ENCODE measurements at places on chromosomes 6 and 20.

DNA sequence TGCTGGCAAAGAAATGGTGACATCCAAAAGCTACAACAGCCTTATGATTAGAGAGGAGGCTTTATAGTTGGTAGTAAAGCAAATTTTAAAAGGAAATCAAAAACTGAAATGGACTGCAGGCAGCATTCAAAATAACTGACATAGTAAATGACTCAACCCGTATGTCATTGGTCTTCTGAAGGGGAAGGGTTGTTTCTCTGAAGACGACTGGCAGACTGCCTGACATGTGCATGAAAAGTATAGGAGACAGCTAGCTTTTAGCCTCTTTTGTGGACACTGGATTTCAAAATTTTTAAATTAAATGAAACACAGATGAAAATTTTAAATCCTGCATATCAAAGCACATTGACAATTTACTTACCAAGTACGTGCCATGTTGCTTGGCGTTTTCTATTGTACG, 90.7 kb downstream of the TRMT6 start:
- DNase-seq, result no peak

DNA sequence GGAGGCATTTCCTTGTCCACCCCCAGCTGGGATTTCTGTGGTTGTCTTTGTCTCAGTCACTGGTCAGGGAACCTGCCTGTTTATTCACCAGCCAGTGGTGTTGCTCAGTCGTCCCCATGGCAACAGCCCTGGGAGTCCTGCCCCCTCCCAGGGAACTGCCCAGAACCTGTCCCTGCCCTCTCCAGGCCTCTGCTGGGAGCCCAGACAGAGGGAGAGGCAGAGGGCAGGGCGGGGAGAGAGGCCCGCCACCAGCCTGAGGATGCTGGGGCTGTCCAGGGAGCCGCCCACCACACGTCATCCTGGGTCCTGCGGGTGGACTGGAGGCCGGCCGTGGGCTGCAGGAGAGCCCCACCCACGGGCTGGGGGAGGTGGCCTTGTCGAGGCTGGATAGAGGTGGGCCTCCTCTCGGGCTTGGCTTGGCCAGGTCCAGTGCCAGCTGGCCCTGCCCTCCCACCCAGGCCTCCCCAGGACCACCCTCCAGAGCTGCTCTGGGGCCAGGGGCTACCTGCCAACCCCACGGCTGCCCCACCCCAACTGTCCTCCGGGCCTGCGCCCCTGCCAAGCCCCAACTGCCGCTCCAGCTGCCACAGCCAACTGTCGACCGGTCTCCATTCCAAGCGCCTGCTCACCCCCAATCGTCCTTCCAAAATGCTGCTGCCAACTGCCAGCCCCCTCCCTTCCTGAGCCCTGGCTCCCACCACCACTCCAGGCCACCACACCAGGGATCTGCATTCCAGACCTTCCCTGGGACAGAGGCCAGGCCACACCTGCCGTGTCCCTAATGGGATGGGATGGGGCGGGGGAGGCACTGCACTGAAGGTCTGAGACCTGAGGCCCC, 4.2 kb upstream of the ZBTB46 start:
- no peak for DNase-seq

GRCh38 chr6:127786109-127786508, 114.7 kb downstream of the THEMIS start:
- no peak for DNase-seq

DNA sequence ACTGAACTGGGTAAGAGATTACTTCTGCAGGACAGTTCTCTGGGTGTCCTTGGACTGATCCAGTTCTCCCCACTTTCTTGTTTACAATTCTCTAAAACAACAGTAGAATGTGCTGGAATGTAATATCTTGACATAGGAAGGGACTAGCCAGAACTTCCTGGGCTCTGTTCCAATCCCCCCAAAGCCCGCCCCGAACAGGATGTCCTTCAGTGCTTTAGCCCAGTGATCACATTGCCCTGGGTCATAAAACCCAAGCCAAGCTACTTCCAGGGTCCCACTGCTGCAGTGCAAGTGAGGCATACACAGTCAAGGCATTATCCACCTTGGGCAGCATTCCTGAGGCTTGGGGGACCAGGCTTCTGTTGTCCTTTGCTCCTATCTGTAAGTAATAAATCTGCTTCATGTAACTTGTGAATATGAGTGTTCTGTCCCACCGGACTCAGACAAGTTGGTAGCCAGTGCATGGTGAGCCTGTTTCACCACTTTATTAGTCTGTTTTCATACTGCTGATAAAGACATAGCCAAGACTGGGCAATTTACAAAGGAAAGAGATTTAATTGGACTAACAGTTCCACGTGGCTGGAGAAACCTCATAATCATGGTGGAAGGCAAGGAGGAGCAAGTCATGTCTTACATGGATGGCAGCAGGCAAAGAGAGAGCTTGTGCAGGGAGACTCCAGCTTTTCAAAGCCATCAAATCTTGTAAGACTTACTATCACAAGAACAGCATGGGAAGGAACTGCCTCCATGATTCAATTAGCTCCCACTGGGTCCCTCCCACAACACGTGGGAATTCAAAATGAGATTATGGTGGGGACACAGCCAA, 23.5 kb downstream of the FITM2 start:
- DNase-seq, result no peak

- DNase-seq, result no peak
These were observed 25.9 kb upstream of the AGPAT4 start for GRCh38 chr6:161299726-161300125.

- no peak for DNase-seq
These were observed 891.4 kb downstream of the TFAP2A start for GRCh38 chr6:9523462-9523861.

- DNase-seq, result no peak
These were observed 64.7 kb upstream of the RPS6KA2 start for GRCh38 chr6:166691746-166692145.

- DNase-seq, result no peak
These were observed 106.2 kb downstream of the TULP4 start for GRCh38 chr6:158418501-158418900.

DNA sequence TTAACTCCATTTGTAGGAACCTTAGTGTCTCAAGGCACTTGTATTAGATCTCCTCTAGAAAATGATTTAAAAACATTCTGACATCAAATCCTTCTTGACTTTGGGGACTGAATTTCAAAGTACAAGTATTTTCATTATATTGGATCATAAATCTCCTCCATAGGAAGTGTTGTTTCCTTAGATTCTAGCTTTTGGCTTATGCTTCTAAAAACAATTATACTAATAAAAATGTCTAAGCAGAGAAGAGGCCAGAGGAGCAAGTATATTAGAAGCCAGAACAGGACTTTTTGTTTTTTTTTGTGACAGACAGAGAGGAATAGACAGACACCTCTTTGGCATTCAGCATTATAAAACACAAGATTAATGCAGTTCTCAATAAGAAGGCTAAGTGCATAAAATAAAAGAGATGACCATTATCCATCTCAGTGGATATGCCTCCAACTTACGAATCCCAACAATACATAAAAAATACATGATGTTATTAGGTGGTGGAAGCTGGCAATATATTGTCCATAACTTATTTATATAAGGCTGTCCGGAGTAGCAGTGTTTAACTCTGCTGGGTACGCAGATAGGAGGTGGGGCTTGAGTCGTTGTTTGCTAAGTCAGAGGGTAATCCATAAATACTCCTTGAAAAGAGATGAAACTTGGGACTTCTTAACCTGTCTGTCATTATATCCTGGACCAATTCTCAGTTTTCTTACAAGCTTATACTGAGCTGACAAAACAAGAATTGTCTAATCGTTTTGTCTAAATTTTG, 31.9 kb upstream of the NOX3 start:
- no peak for DNase-seq

DNA sequence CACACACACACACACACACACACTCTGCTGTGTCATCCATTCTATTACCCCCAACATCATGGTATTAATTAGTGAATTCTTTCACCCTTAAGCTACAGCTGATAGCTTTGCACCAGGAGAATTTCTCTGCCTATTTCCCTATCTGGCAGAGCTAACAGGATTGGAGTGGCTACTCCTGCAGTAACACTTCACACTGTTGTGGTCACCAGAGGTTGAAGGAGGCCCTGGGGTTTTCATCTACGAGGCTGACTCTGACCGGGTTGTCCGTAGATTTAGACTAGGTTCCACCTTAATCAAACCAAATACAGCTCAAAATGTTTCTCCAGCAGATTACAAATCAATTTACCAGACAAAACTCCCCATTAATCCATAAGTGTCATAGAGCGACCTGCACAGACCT, 69.2 kb upstream of the RIPOR2 start:
- no peak for DNase-seq

DNA sequence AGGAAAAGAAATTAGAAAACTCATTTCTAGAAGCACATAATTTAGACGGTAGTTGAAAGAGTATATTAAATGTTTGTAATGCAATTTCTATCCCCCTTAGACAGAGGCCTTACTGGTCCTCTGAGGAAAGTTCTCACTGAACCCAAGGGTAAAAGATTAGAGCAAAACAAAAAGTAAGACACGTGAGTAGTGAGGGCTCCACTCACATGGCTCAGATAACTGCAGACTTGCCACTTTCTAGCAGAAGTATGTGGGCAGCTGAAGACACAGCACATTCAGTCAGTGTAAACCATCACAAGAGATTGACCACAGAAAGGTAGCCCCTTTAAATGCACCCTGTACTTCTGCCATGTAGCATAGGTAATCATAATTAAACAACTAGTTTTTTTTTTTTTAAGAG, 193.8 kb downstream of the BTBD9 start:
- DNase-seq, result no peak

DNA sequence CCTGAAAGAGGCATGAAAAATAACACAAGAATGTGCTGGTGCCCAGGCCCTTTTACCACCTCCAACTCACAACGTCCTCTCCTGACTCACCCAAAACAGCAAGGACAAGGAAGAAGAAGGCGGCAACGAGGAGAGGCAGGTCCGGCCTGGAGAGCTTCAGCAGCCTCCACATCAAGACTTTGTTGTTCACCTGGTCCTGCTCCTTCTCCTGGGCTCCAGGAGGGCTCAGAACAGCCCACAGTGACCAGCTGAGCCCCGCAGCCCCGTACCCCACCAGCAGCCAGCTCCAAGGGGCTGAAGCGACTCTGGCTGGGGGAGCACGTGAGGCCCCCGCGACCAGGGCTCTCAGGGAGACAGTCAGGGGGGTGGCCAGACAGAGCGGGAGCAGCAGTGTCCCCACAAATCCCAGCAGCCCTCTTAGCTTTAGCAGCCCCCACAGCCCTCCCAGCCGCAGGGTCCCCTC, 857 bp downstream of the TAP2 start:
- no peak for DNase-seq

GRCh38 chr6:123089226-123089625, 93.2 kb downstream of the CLVS2 start:
- DNase-seq, result no peak

- DNase-seq, result no peak
These were observed 78.4 kb downstream of the GMPR start for GRCh38 chr6:16316741-16317251.

- DNase-seq, result no peak
These were observed 216.8 kb upstream of the CITED2 start for GRCh38 chr6:139591075-139591865.

- no peak for DNase-seq
These were observed 79.7 kb downstream of the EDN1 start for GRCh38 chr6:12369781-12370262.

DNA sequence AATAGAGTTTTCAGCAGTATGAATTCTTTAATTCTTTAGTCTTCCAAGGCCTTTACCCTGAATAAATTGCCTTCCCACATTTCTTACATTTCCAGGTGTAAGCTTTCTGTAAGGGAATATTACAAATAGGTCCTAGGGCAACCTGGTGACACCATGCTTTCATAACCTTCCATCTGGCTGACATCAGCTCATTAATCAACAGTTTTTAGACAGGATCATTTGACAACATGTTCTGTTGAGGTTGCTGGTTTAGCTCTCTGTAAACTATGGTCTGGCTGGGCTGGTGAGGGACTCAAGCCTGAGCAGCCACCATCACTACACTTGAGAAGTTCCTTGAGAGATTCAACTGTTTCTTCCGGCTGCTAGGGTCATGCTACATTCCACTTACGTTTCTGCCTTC, 19.2 kb downstream of the FAM229B start:
- no peak for DNase-seq

- DNase-seq, result no peak
These were observed 2.6 kb downstream of the FASTKD5 start for GRCh38 chr20:3156811-3157619.

DNA sequence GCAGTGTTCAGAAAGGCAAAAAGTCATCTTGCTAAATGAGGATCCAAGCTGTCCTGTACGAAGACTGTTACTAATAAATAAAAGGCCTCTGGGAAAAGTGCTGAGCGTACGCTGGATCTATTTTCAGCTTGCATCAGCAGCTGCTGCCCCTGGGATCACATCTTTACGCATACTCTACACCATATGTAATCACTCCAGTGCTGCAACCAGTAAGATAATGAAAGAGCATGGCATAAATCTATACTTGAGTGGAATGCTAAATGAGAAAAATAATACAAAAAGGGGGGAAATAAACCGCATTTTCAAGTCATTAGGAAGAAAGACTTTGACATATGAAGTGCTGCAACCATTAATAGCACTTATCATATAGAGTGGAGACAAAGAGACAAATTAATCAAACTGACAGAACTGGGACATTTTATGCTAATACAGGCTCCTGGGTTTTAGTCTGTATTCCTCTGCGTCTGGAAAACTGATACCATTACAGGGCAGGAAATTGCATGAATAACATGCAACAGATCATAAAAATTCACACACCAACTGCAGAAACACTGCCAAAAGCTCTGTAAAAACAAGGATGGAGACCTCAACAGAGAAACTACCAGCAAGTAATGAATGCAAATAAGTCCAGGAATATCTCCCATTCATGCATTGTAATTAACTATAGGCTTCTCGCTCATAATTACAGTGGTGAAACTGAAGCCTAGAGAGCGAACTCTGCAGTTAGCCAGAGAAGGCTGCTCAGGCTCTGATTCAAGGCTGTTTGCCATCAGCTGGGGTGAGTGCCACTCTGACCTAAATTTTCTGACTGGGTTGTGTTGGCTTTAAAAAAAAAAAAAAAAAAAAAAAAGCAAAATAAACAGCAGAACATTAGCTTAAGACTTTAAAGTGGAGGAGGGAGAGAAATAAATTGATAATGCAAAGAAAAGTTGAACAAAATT, 83.8 kb downstream of the GJA10 start:
- no peak for DNase-seq

DNA sequence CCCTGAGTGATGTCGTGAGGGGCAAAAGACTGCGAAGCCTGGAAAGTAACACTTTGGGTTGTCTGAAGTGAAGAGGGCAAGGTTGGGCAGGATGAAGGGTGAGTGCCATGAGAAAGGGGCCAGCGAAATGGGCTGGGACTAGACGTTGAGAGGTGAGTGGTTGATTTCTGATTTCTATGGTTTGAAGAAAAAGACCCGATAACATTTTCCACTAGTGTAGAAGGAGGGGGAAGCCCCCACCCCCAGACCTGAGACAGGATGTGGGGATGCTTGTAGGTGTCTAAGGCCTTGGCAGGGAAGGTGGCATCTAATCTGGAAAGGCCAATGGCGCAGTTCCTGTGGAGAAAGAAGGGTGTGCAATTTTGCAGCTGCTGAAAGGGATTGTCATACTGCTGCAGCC, 25.3 kb upstream of the KIF3B start:
- DNase-seq, result no peak

DNA sequence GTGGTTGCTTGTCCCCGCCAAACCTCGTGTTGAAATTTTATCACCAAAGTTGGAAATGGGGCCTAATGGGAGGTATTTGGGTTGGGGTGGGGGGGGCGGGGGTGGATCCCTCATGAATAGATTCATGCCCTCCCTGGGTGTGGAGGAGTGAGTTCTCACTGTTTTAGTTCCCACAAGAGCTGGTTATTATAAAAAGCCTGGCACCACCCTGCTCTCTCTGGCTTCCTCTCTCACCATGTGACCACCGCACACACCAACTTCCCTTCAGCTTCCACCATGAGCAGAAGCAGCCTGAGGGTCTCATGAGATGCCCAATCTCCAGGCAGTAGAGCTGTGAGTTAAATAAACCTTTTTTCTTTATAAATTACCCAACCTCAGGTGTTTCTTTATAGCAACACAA, 111.3 kb downstream of the PRDM1 start:
- no peak for DNase-seq
